ENCODE measurements at places on chromosomes 11 and 22.
A peak's percentile ranks its signal among the peaks of the same experiment; 100 is the strongest.

DNA sequence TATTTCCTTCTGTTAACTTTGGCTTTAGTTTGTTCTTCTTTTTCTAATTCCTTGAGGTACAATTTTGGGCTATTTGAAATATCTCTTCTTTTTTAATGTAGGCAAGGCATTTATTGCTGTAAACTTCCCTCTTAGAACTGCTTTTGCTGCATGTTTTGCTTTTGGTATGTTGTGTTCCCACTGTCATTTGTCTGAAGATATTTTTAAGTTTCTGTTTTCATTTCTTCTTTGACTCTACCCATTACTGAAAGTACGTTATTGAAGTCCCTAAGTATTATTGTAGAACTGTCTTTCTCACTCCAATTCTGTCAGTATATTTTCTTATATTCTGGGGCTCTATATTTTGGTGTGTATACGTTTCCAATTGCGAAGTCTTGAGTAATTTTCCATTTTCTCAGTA, 77.9 kb downstream of the KCNQ1OT1 start:
- no peak for DNase-seq

DNA sequence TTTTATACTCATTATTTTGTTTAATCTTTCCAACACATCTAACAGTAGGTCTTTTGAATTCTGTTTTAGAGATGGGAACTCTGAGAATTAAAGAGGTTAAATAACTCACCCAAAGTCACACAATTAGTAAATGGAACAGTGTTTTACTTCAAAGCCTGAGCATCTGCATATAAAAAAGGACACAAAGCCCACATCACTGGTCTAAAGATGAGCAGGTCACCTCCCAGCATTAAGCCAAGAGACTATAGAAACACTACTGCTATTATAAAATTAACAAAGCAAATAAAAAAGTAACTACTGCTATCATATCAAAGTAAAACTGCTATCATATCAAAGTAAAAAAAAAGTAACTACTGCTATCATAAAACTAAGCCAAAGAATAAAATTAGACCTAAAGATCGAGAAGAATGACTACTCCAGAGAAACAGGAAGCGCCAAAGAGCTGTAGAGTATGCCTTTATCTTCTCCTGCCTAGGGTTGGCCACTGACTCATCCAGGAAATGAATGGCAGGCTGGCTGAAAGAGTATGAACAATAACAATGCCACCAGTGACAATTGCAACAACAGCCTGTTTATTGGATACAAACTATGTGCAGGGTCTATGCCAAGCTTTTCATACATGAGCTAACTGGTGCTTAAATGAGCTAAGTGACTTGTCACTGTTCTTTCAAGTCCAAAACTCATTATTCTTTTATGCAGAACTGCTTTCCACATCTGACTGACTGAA, 1153.0 kb upstream of the TENM4 start:
- DNase-seq = peak; percentile 76

DNA sequence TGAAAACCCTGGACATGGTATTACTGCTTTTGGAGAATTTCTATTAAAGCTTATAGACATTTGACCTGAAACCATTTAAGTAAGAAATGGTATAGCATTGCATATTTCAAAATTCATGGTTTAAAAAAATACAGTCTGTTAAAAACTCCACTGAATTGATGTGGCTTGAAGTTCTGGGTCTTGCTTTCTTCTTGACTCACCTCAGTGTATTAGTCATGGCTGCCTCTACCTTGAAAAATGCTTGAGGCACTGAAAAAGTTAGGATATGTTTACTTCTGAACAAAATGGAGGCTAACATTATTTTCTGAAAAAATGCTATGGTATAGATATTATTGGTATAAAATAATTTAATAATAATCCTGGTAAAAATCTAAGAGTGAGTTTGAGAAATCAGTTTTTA, 349.2 kb downstream of the AASDHPPT start:
- DNase-seq = peak; percentile 57

- DNase-seq = no peak
These were observed 1639.6 kb upstream of the TENM4 start for GRCh38 chr11:81080476-81080875.

DNA sequence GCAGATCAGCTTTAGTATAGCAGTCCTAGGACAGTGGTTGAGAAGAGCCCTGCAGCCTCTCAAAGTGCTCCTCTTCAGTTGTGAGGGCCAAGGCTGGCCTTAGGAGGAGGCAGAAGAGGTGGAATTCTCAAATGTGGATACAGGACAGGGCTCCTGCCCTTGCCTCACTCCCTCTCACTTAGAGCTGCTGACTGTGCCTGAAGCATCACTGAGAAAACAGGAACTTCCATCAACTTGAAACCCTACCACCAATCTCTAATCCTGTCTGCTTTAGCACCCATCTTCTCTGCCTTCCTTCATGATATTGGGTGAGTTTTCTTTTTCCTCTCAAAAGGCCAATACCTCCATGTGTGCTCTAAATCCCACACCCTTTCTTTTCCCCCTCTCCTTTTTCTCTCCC, 14.4 kb upstream of the UCP3 start:
- no peak for DNase-seq

DNA sequence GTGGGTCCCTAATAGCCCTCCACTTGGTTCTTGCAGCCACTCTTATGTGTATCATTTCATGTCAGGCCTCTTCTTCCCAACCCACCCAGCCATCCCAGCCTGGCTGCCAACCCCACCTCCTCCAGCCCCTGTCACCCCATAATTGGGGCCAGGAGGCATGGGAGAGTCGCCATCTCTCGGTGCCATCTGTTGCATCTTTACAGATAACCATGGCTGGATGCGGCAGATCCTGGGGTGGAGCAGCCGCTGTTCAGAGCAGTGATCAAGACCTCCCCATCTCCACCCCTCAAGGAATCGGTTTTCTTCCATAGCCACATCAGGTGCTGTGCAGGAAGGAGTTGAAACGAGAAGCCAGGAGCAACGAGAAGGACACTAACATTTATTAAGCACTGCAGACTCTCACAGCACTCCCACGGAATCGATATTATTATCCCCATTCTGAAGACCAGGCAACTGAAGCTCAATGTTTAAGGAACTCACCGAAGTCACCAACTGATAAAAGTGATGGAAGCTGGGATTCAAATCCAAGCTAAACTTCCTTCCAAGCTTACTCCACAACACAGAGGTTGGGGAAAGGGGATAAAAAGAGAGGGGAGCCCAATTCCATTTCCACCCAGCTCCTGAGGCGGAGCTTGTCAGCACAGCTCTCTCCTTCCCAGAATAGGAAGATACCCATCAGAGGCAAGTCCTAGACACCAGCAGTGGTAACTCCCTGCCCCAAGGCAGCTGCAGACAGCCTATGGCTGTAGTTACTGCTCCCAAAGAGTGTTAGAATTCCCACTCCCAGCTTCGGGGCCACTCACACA, 2.7 kb downstream of the SLC43A1 start:
- DNase-seq = no peak

GRCh38 chr11:17541330-17541885, 2.8 kb downstream of the USH1C start:
- peak; percentile 39 for DNase-seq

DNA sequence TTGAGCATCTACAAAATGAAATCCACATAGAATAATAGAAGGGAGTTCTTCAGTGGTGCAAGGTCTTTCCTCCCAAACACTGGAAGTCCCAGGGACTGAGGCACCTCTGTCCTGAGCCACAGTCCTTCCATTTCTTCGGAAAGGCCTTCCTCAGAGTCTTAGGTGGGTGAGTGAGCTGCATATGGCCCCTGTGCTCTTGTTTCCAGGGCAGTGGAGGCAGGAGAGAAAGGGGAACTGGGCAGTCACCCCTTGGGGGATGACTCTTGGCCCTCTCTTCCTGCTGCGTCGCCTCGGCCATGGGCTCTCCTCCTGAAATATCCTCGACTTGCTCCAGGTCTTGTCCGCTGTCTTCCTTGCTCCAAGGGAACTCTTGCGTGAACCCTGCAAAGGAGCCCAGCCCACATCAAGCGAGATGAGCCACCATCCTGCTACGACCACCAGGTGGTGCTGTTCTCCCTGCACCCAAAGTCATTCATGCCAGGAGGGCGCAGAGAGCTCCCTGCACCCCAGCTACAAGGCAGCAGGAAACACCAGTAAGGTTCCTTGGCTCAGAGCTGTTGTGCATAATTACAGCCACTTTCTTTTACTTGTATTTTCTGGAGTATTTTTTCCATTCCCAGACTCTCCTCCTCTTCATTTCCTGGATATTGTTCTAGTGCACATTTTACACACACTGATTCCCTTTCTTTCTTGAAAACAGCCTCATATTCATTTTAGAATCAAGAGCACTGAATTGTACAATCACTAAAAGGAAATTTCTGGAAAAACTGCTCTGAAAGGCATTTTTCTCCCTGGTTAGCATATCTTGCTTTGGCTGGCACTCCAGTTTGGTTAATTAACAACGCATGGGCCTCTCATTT, 397.8 kb downstream of the OPCML start:
- DNase-seq = peak; percentile 40
